ENCODE measurements at places on chromosomes 1 and 21.
A peak's percentile ranks its signal among the peaks of the same experiment; 100 is the strongest.

DNA sequence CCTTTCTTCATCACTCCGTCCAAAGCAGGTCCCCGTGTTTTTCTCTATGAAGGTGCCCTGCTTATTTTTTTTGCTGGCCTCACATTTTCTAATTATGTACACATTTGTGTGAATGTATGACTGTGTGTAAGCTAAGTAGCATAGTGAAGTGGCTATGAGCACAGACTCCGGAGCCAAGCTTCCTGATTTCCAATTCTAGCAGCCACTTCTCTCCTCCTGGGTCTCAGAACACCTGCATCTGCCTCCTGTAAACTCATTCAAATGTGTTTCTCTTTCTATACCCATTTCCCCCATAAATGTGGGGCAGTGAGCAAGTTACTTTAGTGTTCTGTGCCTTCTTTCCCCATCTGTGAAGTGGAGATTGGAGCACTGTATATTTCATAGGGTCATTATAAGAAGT, 2.1 kb downstream of the SLAMF6 start:
- DNase-seq, result no peak

- peak; percentile 70 for DNase-seq
These were observed 23.4 kb upstream of the PWP2 start for GRCh38 chr21:44083631-44084291.

GRCh38 chr1:150809651-150810050, 1.6 kb upstream of the CTSK start:
- no peak for DNase-seq

- no peak for DNase-seq
These were observed 142.9 kb upstream of the DUSP10 start for GRCh38 chr1:221884821-221885220.

DNA sequence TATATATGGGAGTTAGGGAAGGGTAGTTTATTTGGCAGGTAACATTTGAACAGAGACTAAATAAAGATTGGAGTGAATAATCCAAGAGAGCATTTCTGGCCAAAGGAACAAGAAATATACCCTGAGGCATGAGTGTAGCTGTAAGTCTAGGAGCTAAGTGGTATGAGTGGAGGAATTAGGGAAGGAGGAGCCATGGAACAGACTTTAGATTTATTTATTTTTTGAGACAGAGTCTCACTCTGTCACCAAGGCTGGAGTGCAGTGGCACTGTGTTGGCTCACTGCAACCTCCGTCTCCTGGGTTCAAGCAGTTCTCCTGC, 18.4 kb downstream of the CAPZA1 start:
- no peak for DNase-seq

- DNase-seq, result no peak
These were observed 143.9 kb downstream of the MRPS6 start for GRCh38 chr21:34217263-34217662.

DNA sequence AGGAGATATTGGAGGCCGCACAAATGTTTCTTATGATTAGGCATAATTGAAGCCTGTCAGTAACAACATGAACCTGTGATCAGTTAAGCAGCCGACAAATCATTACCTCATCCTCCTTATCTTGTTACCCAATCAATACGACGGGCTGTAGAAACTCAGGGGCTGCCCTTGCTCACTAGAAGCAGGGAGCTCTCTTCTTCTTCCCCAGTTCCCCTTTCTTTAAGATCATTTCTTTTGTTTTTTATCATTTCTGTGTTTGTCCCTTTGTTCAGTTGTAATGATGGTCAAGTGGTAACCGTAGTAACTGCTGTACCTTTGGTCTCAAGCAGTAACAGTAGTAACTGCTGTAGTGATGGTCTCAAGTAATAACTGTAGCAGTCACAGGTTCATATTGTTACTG, 13.8 kb upstream of the FCGR2A start:
- no peak for DNase-seq

GRCh38 chr1:159011751-159012150, 2.0 kb downstream of the IFI16 start:
- no peak for DNase-seq

DNA sequence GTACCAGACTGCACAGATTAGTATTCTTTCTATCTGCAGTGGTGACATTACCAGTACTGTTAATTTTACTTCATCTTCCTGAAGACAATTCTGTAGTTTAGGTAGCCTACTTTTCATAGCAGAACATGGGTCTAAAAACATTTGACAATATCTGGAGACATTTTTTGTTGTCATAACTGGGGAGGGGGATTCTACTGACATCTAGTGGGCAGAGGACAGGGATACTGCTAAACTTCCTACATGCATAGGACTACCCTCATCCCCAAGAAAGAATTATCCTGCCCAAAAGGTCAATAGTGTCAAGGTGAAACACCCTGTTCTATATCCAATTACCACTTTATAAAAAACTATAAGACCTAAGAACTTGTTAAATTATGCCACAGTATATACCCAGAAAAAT, 3.4 kb upstream of the ARHGAP29 start:
- DNase-seq, result no peak

DNA sequence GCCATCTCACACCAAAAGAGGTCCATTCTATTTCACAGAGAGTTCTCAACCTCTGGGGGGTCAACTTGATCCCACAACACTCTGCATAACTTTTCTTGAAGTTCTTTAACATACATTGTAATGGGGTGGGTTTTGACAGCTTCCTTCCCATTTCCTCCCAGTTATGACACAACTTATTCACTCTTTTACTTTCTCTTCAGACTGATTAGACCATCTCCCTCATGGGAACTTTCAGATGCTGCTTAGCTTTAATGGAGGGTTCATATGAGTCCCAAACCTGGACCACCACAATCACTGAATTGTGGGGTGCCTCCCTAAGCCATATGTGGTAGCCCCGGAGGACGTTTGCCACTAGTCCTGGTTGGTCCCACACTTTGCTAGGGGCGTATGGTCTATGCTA, 28.3 kb upstream of the KCNJ15 start:
- DNase-seq, result no peak

- peak; percentile 43 for DNase-seq
These were observed 34.4 kb downstream of the C21orf91 start for GRCh38 chr21:17784604-17785402.

GRCh38 chr1:159646687-159647086, 59.1 kb downstream of the APCS start:
- DNase-seq, result no peak

DNA sequence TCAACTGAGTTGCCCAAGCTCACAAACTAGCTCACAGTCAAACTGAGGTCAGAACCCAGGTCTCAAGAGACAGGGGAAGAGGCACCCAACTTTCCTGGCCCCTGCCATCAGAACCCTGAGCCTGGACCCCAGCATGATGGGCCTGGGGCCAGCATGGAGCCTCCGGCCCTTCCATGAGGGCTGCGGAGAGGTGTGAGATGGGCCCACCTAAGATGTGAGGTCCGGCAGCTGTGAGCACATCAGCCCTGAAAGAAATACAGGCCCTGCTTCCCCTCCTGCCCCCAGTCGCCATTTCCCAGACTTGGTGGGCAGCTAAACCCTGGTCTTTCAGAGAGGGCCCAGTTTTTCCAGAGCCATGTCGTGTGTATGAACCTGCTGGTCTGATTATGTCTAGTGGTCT, 30.6 kb downstream of the QSOX1 start:
- DNase-seq, result no peak

GRCh38 chr1:181057079-181057478, 23.3 kb downstream of the MR1 start:
- no peak for DNase-seq

DNA sequence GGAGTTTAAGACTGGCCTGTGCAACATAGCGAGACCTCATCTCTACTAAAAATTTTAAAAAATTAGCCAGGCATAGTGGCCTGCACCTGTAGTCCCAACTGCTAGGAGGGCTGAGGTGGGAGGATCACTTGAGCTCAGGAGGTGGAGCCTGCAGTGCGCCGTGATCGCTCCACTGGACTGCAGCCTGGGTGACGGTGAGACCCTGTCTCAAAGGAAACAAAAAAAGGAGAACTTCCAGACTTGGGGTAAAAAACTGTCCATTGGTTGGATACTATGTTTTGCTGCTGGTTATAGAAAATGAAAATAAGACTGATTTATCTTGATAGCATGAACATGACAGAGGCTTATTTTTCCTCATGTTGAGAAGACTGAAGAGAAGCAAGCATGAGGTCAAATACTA, 79.4 kb downstream of the WDR4 start:
- no peak for DNase-seq

DNA sequence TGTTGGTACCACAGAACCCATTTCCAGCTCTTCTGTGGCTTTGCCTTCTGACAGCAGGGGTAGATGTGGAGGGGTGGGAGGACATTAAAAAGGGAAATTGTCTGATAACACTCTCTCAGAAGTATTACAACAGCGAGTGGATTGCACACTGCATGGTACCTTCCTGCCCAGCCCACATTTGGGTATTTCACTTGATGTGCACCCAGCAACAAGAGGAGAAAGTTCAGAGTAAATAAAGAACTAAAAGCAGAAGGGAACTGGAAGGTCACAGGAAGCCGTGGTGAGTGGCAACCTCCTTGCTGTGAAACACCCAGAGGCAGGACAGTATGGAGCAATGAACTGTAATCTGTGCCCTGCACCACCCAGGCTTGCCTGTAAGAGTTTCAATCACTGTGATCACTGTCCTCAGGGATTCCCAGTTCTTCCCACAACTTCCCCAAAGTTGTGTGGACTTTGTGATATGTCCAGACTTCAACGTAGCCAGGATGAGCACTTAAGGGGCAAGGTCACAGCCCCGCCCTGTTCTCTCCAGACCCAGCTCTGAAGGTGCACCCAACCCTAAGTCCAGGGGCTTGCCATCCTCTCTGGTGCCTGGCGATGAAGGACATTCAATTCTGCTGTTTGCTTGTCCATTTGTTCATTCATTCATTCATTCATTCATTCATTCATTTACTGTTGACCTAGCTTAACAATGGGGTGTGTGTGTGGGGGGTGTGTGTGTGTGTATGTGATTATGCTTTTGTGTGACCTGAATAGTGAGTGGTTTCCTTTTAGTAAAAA, 18.7 kb upstream of the F5 start:
- DNase-seq, result peak; percentile 60

GRCh38 chr1:5858844-5859407, 133.3 kb downstream of the NPHP4 start:
- DNase-seq, result no peak

GRCh38 chr1:170095976-170096748, 21.7 kb upstream of the KIFAP3 start:
- DNase-seq, result no peak

- no peak for DNase-seq
These were observed 125.0 kb downstream of the ADSS2 start for GRCh38 chr1:244326757-244327156.

- peak; percentile 54 for DNase-seq
These were observed 25.6 kb downstream of the S100A10 start for GRCh38 chr1:151968058-151968457.

- no peak for DNase-seq
These were observed 16.7 kb upstream of the ACTRT2 start for GRCh38 chr1:3004285-3005205.

- no peak for DNase-seq
These were observed 52.0 kb downstream of the OLIG1 start for GRCh38 chr21:33121715-33122475.

DNA sequence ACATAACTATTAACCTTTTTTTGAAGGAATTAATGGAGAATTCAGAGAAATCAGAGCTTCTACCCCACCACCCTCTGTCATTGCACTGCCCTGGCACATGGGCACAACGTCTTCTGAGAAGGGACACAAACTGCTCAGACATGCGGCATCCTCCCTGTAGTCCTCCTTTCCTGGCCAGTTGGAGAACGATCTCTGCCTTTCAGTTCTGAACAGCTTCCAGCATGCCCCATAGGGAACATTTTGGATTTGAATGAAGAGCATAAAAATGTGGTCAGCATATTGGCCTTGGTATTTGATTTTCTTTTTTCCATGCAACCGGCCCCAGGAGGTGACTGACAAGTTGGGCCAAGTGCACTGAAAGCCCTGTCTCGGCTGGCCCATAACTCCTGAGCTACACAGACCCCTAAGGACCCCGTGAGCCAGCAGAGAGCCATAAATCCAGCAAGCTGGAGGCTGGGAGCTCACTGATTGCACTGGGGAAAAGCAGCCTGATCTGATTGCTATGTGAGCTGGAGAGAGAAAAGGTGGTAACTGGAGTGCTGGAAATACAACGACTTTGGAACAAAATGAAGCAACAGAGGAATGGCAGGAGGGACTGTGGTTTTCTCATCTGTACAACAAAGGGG, 10.9 kb upstream of the BLACAT1 start:
- DNase-seq, result no peak

GRCh38 chr1:211947396-211948295, 87.7 kb downstream of the INTS7 start:
- DNase-seq, result no peak

DNA sequence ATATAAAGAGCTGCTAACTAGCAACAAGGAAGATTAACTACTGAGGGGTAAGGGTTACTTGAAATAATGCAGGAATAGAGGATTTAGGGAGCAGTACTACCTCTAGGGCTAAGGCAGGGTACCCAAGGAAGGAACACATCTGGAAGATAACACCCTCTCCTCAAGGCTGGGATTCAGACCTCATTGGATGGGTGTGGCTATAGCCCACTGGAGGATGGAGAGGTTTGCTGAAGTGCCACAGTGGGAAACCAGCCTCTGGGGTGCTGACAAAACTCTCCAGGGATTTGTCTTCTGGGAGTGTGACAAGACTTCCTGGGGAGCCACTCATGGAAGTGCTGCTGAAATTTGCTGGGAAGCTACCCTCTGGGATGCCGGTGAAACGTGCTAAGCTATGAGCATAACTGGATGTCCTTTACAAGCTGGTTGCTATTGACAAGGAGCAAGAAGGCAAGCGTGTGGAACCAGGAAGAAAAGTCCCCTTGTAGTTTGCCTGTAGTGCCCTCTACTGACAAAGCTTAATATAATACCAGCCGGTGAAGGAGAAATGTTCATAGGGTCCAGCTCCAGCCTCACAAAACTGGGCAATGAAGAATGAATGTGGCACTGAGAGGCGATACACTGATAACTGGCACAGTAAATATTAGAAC, 122.8 kb upstream of the USP24 start:
- DNase-seq, result peak; percentile 30

DNA sequence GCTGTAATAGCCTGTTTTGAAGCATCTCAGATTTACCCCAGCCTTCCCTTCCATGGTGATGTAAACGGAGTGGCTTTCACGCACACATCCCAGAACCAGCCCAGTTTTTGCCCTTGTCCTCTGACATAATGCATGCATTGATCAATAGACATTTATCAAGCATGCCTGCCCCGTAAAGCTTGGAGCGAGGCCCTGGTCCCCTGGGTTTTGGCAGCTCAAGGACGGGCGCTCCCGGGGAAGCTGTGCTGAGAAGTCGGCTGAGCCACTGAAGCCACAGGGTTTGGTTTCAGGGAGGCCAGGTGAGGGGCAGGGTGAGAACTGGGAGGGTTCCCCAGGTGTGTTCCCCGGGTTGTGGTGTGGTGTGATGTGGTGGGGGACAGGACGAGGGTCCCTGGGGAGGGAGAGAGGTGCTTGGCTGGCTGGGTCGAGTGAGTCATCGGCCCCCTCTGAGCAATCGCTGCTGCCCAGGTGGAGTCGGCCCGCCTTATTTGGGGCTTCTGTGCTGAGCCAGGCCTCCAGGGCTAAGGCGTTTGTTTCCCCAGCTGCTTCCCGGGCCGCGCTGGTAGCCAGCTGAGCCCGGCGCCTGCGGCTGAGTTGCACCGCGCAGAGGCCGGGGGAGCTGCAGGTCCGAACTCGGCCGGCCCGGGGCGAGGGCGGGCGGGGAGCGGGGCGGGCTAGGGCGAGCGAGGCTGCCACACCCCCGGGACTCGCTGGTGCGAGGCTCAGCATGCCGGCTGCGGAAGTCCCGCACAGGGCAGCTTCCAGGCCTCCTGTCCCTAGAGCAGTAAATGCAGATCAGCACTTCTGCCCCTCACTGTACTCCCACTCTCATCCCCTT, 23.6 kb downstream of the ATP2B4 start:
- DNase-seq, result peak; percentile 84

GRCh38 chr1:217134857-217135568, 411.8 kb upstream of the ESRRG start:
- no peak for DNase-seq

GRCh38 chr1:111846842-111847241, 91.1 kb downstream of the DDX20 start:
- DNase-seq, result no peak
